MG63 (cell line): ENCODE measurements at places on chromosomes 3 and 15.
A peak's percentile ranks its signal among the peaks of the same experiment; 100 is the strongest.

GRCh38 chr3:71142441-71143161 lies 440.9 kb downstream of the FOXP1 start:
- DNase-seq = no peak

GRCh38 chr3:16839271-16840100 lies 45.3 kb upstream of the PLCL2 start:
- DNase-seq = no peak

DNA sequence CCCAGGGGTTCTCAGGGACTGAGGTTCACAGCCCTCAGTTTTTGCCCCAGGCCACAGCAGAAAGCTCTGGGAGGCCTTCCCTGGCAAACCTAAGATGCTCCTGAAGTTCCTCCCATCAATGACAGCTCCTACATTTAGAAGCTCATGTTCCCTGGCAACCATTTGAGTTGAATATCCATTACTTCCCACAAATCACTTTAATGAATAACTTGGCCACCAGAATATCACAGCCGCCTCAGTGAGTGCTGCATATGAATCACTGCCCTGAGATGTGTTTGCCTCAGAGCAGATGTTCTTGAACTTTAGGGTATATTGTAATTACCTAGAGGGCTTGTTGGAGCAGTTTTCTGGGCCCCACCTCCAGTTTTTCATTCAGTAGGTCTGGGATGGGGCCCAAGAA lies 27.4 kb downstream of the SLCO2A1 start:
- DNase-seq = peak; percentile 56

- no peak for DNase-seq
Observed at GRCh38 chr3:157128771-157129681, 30.9 kb downstream of the CCNL1 start.

DNA sequence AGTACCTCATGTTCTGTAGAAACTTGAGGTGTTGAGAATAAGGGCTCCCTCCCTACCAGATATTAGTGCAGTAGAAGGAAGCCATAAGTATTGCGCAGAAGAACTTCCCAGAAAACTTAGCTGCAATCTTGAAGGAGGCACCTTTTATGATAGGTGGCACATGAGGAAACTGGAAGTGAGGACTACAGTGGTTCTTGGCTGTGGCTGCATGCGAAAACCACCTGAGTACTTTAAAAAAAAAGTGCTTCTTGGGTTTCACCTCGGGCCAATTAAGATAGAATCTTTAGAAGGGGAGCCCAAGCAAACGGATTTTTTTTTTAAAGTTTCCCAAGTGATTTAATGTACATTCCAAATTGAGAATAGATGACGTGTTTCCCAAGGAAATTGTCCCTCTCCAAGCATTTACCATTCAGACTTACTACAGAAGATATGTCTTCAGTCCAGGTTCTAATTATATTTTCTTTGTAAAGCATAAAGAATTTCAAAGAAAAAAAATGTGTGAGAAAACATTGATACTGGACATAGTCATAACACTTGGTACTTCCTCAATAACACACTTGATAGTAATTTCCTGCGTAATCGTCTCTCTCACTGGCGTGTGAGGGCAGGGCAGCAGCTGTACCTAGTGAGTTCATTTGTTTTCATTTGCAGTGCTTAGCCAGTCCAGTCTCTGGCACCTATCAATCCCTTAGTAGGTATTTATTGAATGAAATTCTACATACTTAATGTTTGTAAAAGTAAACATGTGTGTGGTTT lies 12.3 kb upstream of the NR1I2 start:
- DNase-seq = no peak

DNA sequence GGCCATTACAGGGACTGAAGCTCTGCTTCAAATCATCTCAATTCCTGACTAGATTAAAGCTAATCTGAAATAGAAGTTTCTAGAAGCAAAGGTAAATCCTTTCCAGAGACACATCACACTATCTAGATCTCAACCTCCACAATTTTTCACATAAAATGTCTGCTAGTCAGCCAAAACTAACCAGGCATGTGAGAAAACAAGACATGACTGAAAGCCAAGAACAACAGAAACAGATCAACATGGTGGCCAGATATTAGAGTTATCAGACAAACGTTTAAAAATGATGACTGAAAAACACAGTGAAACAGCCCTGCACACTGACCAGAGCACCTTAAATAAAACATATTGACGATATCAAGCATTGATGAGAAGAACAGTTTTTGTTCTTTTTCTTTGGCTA lies 59.1 kb downstream of the SUMF1 start:
- no peak for DNase-seq

DNA sequence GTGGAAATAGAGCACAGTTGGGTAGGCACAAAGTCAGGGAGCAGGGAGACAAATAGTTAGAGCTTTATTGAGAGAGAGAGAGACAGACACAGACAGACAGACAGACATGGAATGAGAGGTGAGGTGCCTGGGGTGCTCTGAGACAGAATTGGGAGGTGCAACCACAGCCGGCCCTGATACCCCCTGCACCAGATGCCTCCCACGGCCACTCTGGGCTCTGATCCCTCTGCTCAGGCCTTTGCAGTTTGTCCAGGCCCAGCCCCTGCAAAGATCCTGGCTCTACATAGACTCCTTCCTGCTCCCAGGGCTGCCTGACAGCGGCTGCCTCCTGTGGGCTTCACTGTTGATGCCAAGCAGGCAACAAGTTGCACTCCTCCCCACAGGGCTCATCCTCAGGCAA lies 283.8 kb downstream of the GABRG3 start:
- no peak for DNase-seq

- no peak for DNase-seq
Observed at GRCh38 chr3:9079676-9080075, 116.4 kb upstream of the RAD18 start.

- no peak for DNase-seq
Observed at GRCh38 chr15:45441686-45442085, 63.3 kb upstream of the GATM start.

GRCh38 chr15:48630245-48630644 lies 15.3 kb downstream of the FBN1 start:
- DNase-seq = no peak

DNA sequence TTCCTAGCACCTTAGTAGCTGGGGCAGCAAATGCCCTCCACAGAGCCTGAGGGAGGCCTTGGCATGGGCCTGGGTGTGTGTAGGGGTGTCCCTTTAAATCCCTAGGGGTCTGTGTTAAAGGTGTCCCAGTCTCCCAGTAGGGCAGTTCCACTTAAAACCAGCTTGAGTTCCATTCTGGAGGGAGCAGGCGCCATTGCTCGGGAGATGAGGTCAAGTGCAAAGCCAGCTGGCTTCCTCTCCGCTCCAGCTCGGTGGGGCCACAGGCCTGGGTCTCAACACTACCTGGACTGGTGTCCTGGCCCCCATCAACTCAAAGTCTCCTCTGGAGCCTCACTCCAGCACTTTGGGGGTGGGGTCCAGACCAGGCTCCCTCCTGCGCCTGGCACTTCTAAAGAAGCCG lies 25.2 kb downstream of the FEM1B start:
- DNase-seq = no peak

DNA sequence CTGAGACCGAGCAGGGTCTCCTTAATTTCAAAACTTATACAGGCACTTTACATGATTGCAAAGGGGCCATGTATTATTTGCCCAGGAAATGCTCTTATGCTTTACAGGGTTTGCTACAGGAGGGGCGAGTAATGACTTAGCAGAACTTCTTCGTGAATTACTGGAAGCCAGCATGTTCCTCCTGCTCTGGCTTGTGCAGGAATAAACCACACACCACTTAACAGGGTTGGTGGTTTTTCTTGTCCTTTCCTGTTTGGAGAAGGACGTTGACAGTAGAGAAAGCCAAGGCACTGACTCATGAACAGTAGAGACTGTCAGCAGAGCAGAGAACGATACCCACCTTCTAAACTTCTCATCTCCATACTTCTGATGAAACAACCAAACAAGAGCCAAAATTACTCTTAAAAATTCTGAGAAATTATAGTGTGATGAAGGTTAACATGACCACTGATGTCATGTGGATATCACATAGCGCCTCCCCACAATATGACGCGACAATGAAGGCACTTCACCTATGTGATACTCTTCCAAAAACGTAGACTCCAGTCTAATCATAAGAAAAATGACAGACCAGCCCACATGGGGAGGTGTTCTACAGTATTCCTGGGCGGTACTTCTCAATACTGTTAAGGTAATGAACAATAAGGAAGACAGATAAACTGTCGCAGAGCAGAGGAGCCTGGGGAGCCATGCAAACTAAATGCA lies 24.7 kb upstream of the MCTP2 start:
- peak; percentile 47 for DNase-seq

- no peak for DNase-seq
Observed at GRCh38 chr15:32767236-32767635, 49.4 kb downstream of the GREM1 start.

DNA sequence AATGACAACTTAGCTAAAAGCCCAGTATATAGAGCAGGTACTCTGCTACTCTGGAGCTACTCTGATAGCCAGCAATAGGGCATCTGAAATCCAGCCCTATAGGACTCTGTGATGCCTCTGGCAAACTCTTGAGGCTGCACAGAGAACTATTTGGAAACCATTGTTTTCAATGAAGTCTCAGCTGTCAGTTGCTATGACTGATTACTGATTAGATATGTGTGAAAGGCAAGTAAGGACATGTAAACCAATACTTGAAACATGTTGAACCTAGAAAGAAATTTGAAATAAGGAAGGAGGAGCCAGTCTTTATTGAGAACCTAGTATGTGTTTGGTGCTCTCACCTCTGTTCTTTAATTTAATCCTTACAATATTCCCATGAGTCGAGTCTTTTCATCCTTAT lies 40.2 kb upstream of the CRTC3 start:
- no peak for DNase-seq

DNA sequence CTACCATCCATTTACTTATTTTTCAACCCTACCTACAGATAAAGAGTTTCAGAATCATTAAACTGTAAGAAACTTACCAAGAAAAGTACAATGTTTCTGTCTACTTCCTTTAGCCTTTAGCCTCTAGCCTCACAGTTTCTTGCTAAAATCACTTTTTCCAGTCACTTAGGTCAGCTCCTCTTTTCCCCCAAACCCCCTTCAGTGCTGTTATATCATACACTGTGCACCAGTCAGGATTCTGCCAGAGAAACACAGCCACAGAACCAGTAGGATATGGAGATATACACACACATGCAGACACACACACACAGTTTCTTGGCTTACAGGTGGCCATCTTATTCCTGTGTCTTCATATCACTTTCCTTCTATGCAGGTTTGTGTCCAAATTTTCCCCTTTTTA lies 139.9 kb upstream of the LIPC start:
- no peak for DNase-seq

GRCh38 chr3:61908382-61908781 lies 347.0 kb downstream of the PTPRG start:
- DNase-seq = peak; percentile 2

- no peak for DNase-seq
Observed at GRCh38 chr3:150743508-150743907, 19.5 kb downstream of the SIAH2 start.

GRCh38 chr3:108936924-108937689 lies 16.6 kb downstream of the GUCA1C start:
- no peak for DNase-seq

- DNase-seq = peak; percentile 9
Observed at GRCh38 chr15:75577401-75578172, 1.5 kb downstream of the PTPN9 start.

- DNase-seq = no peak
Observed at GRCh38 chr3:190234621-190235020, 87.6 kb downstream of the CLDN1 start.

GRCh38 chr3:37973246-37974054 lies 17.1 kb upstream of the VILL start:
- no peak for DNase-seq

DNA sequence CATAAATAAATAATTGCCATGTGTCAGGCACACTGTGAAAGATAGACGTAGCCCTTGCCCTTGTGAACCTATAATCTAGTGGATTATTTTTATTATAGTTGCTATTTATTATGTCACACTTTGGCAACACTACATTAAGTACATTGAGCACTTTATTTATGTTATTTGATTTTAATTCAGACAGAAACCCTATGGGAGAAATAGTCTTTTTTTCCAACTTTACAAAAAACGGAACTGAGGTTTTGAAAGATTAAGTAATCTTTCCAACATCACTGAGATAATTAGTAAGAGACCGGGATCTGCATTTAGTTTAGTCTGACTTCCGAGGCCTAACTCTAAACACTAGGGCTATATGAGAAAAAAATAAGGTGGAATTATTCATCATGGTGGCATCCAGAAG lies 2.8 kb upstream of the FILIP1L start:
- DNase-seq = no peak

DNA sequence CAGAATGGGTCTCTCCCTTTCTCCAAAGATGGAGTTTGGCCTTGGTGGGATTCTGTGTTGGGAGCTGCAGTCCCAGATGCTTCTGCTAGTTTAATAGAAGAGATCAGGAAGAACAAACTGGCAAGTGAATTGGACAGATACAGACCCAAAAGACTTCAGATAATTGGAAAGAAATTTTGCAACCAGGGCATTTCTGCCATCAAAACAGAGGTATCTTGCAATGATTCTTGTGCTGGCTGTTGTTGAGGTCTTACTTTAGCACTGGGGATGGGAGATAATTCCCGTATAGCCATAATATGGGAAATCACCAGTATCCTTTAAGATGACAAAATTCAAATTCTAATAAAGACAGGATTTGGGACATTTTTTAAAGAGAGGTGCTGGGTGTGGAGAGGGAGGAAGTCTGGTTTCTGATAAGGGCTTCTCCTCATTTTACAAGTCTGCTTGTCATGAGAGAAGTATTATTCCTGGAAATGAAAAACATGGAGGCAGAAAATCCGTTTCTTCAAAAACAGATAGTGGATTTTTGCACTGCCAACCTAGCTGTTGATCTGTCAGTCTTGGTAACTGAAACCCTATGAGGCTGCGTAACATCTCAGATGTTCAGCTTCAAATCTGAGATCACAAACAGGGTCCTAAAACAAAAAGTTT lies 40.1 kb downstream of the FNDC3B start:
- no peak for DNase-seq

- DNase-seq = no peak
Observed at GRCh38 chr3:186483611-186484340, 60.4 kb downstream of the CRYGS start.

DNA sequence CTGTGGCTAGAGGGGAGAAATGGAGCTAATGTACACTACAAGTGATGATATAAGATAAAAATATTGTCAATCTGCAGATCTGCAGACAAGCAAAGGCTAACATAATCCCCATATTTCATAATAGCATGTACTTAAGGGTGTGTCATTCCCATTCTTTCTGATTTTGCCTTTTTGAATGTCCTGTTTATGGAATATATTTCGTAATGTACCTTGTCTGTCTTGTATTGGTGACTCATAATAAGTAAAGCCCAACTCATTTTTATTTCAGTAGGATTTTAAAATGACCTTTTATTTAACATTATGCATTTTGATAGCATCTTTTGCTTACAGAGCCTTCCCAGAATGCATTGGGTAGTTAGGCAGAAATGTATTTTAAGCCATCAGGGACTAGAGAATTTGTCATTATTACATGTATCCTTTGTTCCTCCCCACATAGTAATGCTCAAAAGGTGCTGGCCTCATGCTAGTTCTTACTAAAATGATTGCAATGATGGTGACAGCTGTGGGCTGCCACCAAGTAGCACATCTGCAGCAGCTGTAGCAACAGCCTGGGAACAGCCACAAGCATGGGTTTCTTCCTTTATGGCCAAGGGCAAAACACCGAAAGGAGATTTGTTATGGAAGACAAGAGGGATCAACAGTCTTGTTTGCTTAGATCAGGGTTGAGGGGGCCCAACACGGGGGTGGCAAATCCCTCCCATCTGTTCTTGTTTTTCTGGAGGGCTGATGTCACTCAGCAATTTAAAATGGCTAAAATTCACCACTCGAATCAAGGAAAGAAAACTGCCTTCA lies 188.5 kb downstream of the CADPS start:
- DNase-seq = no peak
